ENCODE measurements at places on chromosomes 2 and 18.
A peak's percentile ranks its signal among the peaks of the same experiment; 100 is the strongest.

DNA sequence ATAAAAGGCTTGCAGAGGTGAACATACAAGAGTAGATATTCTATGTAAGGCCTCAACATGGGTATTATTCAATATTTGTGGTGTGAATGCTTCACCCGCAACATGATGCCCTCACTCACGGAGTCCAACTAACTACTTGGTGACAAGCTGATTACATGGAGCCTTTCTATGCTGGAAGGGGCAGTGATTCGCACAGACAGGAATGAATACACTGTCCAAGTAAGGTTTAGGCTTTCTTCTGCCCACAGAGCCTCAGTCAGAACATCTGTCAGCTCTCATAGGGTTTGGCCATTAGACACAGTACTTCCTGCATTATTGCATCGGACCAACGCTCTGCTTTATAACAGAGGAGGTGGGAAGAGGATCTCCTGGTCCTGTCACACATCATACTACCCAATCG lies 80.3 kb upstream of the SLC35G4 start:
- DNase-seq = no peak

DNA sequence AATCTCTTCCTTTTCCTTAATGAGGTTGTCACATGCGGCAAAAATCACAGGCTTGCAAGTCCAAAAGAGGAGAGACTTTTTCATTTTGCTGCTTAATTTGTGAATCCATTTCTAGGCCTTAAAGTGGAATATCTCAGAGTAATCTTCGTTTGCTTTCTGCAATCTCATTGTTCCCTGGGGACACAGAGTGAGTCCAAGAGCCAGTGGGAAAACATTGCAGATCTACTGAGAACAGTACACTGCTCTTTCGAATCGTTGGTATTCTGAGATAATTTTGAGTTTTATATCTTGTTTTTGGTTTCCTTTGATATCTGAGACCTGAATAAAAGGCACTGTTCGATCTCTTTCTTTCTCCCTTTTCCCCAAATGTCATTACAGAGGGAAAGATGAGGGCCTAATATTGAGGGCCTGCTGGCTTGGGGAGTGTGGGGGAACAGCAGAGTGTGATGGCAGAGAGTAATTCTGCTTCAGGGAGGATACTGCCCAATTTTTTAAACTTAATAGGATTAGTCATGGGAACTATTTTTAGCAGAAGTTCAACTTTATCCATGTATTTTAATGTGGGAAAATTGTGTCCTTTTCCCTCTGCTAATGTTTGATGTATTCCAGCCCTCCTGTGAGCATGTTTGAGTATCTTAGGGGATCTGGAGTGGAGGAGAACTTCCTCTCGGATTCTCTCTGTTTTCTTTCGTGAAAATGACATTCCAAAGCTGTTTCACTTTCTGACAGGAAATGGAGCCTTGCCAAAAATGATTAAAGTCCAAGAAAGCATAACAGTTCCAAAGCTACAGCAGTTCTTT lies 418.2 kb upstream of the ZEB2 start:
- peak; percentile 54 for DNase-seq

DNA sequence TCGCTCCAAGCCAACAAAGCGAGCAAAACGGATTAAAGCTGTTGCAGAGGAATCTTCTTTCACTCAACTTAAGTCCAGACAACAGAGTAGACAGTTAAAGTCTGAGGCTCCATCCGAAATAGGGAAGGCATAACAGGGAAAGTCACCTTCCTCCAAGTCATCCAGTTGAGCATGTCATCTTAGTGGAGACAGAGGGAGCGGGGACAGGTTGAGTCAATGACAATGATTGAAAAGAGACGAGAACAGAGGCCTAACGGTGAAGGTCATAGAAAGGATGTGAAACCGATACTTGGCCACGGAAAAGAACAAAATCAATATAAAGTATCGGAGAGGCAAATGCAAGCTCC lies 455 bp downstream of the C18orf32 start:
- peak; percentile 41 for DNase-seq

DNA sequence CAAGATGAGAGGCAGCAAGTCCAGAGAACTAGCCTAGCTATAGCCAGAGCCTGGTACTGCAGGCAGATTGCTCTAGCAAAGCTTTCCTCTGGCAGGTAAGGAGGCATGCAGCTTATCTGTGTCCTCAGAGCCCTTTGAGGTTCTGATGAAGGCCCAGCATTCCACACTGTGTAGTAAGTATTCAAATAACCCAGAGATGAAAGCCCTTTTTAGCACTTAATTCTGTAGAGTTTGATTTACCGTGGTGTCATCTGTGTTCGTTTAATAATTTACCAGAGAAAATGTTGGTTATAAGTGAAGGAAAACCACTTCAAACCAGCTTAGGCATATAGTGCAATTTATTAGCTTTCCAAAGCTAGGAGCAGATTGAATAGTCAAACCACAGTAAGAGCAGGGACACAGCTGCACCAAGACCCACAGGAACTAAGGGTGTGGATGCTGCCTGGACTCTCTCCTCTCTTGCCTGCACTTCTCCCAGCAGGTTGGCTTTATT lies 226.6 kb downstream of the BABAM2 start:
- no peak for DNase-seq
